ENCODE measurements at places on chromosomes 6 and 20.

GRCh38 chr6:170114187-170114945 is 176.5 kb downstream of the DLL1 start:
- DNase-seq: no peak

DNA sequence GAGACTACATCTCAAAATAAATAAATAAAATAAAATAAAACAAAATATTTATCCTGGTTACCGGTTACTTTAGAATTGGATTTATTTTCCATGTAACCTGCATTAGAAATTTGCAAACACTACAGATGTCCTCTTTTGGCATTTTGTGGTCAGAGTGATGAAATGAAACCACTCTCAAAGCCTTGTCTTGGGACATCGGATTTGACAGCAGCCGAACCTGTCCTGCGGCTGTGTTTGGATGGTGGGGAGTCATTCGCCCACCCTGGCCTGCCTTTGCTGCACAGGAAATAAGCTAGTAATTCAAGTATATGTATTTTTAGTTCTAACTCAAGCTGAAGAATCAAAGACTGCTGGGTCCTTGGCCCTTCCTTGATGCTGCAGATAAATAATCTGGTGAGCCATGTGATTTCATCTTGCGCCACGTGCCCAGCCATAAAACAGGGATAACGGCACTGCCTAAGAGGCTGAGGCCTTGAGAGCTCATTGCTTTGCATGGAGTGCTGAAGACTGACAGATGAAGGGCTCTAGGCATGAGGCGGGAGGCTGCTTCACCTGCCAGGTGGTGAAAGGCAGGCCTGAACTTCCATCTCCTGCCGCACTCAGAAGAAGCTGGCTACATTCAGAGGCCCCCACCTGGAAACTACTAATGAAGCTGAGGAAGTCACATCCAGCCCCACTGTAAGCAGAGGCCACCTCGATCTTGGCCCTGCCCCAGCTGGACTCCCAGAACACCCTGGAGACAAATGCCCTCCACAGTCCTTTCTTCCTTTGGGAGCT is 76.9 kb downstream of the NOL4L start:
- no peak for DNase-seq

DNA sequence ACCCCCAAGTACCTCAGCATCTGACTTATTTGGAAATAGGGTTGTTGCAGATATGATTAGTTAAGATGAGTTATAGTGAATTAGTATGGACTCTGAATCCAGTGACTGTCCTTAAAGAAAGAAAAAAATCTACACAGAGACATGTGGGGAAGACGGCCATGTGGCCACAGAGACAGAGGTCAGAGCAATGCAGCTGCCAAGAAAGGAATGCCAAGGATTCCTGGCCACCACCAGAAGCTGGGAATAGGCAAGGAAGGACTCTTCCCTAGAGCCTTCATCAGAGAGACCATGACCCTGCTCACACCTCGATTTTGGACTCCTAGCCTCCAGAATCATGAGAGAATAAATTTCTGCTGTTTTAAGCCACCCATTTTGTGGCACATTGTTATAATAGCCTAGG is 81.8 kb downstream of the FYN start:
- no peak for DNase-seq

DNA sequence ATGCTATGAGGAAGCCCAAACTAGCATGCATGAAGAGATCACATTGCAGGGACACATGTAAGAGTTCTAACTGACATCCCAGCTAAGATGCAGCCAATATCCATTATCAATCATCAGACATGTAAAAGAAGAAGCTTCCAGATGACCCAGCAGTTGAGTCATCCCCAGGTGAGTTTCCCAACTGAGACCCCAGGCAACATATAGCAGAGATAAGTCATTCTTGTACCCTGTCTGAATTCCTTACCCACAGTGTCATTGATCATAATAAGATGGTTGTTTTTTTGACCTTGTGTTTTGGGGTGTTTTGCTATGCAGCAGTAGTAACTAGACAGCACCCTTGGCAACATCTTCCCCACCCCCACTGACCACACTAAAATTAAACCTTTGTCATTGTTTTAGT is 18.9 kb downstream of the SIRPD start:
- DNase-seq: no peak

- peak; percentile 76 for DNase-seq
Measured at GRCh38 chr6:33407132-33407718, 3.6 kb upstream of the PHF1 start.

DNA sequence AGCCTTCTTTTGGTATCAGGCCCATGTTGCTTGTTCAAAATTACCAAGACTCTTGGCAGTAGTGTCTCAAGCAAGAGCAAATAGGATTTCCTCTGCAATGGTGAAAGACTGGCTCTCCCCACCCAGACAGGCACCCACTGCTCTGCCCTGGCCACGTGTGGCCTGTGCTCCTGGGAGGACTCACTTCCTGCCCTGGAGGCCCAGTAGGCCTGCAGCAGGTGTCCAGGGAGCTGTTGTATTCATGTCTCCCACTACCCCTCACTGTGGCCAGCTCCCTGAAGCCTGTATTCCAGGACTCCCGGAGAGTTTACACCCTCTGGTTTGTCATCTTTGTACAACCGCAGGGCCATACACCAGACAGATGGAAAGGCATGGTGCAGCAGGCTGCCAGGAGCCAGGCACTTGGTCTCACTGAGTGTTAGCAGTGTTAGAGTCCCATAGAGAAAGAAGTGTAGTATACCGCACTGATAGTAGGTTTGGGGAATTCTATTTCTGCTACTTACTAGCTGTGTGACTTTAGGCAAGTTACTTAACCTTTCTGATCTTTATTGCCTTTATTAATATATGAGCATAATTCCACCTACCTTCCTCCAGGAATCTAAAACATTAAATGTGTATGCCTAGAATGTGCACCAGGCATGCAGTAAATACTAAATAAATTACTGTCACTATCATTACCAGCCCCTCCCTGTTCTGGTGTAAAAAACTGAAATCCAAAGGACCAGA is 159.7 kb downstream of the TMEM242 start:
- DNase-seq: no peak

GRCh38 chr6:99613705-99614429 is 7.2 kb downstream of the PRDM13 start:
- DNase-seq: no peak

DNA sequence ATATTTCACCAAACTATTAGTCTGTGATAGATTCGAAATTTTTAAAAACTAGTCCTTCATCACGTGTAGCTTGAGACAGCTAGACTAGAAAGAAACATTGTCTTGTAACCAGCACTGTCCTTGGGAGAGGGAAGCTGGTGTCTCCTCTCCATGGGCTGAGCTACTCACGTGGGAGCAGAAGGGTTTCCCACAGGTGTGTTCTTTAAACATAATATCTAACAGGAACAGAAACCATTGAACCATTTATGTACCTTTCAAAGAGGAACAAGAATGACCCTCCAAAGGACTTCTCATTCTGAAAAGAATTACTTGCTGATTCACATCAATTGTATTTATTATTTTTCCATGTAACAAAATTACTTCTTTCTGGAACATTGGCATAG is 72.4 kb upstream of the SYNJ2 start:
- DNase-seq: no peak

DNA sequence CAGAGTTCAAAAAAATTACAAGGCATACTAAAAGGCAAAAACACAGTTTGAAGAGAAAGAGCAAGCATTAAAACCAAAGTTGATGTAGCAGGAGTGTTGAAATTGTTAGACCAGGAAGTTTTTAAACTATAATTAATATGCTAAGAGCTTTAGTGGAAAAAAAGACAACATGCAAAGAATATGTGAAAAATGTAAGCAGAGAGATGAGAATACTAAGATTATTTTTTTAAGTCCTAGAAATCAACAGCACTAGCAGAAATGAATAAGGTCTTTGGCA is 192.6 kb downstream of the ERMARD start:
- DNase-seq: no peak

- DNase-seq: peak; percentile 89
Measured at GRCh38 chr6:133923938-133924593, 29.0 kb upstream of the TBPL1 start.

DNA sequence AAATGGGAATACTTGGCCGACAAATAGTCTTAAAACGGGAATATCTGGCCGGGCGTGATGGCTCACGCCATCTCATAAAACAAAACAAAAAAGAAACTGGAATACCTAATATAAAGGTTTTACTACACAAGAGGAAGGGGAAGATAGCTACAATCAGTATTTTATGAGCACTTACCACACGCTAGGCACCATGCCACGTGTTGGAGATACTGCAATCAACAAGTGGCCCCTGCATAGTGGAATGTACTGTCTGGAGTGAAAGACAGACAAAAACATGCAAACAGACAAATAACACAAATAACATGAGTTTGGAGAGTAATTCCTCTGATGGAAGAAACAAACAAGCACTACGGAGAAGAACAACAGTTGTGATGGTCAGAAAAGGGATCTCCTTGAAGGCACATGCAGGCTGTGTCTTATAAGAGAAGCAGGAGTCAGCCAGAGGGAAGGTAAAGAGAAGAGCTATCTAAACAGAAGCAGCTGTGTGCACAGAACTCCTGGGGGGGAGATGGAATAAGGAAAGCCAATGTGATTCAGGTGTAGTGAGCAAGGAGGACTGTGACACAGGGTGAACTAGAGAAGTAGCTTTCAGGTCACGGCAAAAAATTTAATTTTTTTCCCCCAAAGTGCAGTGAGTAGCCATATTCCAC is 39.1 kb upstream of the AKIRIN2 start:
- DNase-seq: no peak

GRCh38 chr6:166613027-166613426 is 14.0 kb downstream of the RPS6KA2 start:
- no peak for DNase-seq

- DNase-seq: peak; percentile 75
Measured at GRCh38 chr20:7392542-7393206, 547.6 kb downstream of the HAO1 start.

DNA sequence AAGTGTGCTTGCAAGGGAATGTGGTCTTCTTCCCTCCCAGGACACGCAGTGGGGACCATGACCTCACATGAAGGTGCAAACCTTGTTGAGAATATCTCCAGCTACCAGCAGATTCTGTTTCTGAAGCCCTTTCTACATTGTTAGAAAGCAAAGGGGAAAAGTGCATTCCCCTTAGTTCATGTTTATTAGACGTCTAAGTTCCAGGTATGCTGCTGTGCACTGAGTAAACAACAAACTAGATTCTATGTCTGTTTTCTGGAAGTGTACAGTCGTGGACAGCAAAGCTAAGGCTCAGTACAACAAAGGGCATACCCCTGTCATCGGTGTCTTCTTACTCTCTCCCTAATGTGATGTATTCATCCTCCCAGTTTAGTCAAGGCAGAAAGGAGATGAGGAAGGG is 178.5 kb downstream of the KIF16B start:
- no peak for DNase-seq

DNA sequence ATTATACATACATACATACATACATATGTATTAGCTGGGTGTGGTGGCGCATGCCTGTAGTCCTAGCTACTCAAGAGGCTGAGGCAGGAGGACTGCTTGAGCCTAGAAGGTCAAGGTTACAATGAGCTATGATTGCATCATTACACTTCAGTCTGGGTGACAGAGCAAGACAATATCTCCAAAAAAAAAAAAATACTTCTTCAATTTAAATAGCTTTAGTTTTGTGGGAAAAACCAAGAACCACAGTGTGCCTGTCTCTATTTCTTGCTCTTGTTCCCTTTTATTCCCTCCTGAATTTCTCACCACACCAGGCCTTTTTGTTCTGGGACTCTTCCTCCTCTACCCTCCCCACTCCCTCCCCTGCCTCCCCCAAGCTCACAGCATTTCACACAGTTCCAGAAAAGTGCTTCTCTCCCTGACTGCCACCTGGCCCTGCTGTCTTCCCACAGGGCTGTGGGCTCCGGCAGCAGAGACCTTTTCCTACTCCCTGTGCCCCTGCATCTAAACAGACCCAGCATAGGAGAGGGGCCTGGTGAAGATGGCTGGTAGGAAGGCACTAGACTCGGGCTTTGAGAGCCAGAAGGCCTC is 1.3 kb downstream of the C20orf203 start:
- no peak for DNase-seq

GRCh38 chr6:132972971-132973370 is 158.6 kb downstream of the RPS12 start:
- no peak for DNase-seq

DNA sequence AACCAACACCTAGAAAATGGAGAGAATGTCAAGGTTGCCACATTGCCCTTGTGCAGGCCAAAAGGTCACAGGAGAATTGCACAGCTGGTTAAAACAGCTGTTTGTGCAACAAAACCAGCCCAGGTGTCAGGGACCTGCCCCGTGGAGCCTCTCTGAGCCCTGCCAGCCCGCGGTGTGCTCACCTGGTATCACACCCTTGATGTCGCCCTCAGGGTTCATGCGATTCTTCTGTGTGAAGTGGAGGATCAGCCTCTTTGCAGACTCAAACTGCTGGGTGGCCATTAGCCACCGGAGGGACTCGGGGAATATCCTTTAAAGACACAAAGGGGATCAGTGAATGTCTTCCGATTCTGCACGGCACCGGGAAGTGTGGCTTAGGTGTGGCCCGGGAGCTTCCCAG is 39.2 kb downstream of the PSMG4 start:
- no peak for DNase-seq

- DNase-seq: no peak
Measured at GRCh38 chr20:64247307-64247618, 8.3 kb upstream of the PCMTD2 start.

- DNase-seq: no peak
Measured at GRCh38 chr6:134967711-134968110, 17.8 kb upstream of the ALDH8A1 start.

DNA sequence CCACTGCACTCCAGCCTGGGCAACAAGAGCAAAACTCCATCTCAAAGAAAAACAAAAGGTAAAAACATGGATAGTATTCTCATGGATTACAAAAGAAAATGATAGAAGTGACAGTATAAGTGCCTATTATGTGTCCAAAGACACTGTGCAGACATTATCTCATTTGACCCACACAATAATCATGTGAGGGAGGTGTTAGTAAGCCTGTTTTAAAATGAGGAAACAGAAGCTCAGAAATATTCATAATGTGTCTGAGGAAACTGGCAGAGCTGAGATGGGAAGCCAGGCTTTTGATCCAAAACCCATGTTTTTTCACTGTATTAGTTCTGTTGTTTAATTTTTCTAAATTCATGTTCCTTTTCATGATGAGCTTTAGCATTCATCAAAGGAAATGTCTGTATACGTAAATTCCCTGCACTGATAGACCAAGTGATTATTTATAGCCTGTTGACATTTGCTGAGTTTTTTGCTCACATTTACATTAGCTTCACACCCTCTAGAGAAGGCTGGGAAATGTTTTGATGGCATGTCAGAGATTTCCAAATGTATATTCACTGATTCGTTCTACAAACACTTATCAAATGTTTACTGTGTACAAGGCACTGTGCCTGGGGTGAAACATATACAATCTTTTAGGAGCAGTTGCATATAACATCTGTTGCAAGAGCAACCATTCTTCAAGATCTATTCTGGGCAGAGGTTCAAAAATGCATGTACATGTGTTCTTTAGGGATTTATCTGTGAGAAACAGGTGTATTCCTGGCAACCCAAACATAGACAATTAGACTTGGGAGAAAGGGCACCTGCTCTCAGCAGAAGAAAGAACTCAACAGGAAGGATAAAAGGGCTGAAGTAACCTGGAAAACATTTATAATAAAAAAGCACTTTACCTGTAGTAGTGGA is 331.5 kb downstream of the SAMD5 start:
- no peak for DNase-seq

All from dermis blood vessel endothelial cell (primary cell).